ENCODE measurements at places on chromosomes 2 and 18. TPM values are rescaled to one million over a fixed set of nuclear protein-coding genes. Genes with fewer than 3 reads are reported as not detected.

The FAM124B gene
- total RNA-seq, result 1.3 TPM

The FBLN7 gene
- 5.4 TPM for total RNA-seq

The SERPINB3 gene
- total RNA-seq, result 66.5 TPM

The FBXO41 gene
- 3.7 TPM for total RNA-seq

The CPS1 gene
- 6.7 TPM for total RNA-seq

The DARS1 gene
- 73.6 TPM for total RNA-seq

The KIAA2012 gene
- not detected for total RNA-seq

The CDCA7 gene
- total RNA-seq, result 5.4 TPM

The GALR1 gene
- not detected for total RNA-seq

The MGAT5 gene
- total RNA-seq, result 16.3 TPM

The TRPM8 gene
- total RNA-seq, result not detected

The PROKR1 gene
- 0.19 TPM for total RNA-seq

The STAT4 gene
- total RNA-seq, result 1.1 TPM

The ANKRD30B gene
- not detected for total RNA-seq

The ANTXR1 gene
- 51.3 TPM for total RNA-seq

The RAPH1 gene
- total RNA-seq, result 32.2 TPM

Data from lower leg skin (tissue), 4 donors.